ENCODE measurements at places on chromosomes 12 and 14.

GRCh38 chr12:81727391-81727790 lies 31.8 kb downstream of the PPFIA2 start:
- DNase-seq = no peak

GRCh38 chr14:98226411-98226810 lies 1045.6 kb downstream of the BCL11B start:
- no peak for DNase-seq

DNA sequence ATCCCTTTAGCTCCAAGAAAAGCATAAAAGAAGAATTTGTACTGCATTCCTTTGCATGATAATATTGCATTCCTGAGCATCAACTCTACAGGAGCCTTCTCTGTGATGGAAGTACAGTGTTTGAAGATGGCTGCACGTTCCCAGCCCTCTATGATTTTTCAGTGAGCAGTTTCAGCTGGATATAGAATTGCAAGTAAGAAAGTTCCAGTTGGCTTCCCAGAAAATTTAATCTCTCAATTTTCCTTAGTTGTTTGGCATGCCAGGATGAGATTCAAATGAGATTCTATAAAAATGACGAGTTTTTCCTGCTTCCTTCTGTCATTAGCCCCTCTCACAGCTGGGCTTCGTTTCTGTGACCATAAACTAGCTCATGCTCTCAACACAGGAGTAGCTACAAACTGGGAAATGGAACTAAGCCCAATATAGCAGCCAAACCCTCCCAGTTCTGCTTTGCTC lies 109.9 kb downstream of the TTC8 start:
- DNase-seq = no peak

DNA sequence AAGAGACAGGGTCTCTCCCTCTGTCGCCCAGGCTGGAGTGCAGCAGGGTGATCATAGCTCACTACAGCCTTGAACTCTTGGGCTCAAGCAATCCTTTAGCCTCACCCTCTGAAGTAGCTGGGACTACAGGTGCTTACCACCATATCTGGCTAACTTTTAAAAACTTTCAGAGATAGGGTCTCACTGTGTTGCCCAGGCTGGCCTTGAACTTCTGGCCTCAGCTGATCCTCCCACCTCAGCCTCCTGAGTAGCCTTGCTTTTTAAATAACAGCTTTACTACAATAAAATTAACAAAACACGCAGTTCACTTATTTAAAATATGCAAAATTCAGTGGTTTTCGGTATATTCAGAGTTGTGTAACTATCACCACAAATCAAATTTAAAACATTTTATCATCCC lies 79.0 kb downstream of the RCOR1 start:
- DNase-seq = no peak

DNA sequence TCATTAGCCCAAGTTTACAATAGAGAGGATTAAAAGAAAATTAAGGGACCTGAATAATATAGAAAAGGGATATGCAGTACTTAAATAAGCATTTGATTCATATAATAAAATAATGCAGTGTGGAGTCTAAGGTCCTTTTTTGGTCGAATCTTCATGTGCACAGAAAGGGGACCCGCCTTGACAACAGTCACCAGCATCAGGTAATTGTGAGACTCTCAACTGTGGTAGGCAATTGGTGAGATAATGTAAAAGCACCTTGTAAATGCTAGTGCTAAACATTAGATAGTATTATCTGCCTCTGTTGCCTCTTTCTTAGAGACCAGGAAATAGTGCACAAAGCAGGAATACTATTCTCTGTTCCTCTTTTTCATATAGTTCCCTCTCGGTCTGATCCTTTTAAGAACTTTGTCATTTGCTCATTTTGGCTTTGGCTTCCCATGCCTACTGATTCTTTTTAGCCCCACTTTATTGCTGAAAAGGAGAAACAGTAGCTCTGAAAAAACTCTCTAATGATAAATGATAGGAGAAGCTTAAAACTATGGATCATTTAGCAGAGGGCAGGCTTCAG lies 17.5 kb downstream of the CHPT1 start:
- no peak for DNase-seq

DNA sequence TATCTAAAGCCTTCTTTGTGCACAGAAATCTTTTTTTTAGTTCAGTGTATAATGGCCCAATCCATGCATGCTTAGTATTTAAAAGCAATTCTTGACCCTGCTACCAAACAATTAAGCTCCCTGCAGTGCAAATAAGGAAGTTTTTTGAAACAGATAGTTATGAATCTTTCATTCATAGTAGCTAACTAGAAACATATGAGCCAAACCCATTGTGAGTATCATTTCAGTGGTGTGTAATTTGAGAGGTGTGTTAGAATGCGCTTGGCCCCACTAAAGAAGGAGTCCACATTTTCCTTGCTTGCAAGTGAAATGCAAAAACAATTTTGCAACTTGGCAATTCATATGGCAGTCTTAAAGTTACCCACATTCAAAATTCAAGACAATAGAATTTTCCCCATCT lies 14.4 kb downstream of the EPS8 start:
- peak; percentile 34 for DNase-seq

GRCh38 chr12:3601461-3602150 lies 110.6 kb downstream of the PRMT8 start:
- DNase-seq = no peak

DNA sequence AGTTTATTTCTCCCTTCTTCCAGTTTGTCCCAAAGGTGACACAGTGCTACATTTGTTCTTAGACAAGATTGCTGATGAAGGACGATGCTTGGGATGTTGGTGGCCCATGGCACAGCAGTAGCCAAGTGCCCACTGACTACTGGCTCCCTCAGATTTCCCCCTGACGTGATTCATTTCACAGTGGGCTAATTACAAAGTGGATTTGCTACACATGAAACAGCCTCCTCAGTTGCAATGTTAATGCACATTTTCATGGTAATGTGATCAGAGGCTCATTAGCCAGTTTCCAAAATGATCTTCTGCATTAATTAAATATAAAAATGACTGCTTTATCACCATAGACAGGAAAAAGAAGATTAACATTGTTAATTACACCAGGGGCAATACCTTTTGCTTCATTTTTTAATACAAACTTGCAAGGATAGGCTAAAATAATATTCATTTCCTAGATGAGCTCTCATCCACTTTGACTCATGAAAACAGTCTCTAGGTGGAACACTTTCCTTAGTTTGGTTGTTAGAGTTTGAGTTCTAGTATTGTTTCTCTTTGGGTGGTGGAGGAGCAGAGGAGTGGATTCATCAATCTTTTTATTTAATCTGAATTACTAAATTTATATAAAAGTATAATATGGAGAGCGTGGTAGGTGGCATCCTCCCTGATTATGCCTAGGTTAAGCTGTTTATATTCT lies 250.9 kb downstream of the PDZRN4 start:
- no peak for DNase-seq

GRCh38 chr14:63710497-63710896 lies 17.4 kb downstream of the SGPP1 start:
- no peak for DNase-seq

GRCh38 chr12:106136263-106136662 lies 2.5 kb downstream of the NUAK1 start:
- DNase-seq = peak; percentile 94

- DNase-seq = no peak
Measured at GRCh38 chr12:120078868-120079267, 37.7 kb downstream of the RAB35 start.

DNA sequence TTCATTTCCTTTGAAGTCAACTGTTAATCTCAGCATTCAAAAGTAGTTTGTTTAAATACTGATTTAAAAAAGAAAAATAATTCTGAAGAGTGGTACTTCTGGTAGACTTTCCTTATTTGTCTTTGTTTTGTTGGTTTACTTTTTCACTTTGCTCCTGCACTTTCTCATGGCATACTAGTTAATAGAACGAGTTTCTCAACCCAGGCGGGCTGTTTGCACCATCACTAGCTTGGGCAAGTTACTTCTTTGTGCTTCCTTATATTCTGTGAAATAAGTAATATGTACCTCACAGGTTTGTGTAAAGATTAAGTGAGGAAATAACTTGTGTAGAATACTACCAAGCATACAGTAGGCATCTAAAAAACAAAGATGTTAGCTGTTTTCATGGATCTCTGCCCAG lies 45.5 kb downstream of the SLC38A6 start:
- DNase-seq = no peak

DNA sequence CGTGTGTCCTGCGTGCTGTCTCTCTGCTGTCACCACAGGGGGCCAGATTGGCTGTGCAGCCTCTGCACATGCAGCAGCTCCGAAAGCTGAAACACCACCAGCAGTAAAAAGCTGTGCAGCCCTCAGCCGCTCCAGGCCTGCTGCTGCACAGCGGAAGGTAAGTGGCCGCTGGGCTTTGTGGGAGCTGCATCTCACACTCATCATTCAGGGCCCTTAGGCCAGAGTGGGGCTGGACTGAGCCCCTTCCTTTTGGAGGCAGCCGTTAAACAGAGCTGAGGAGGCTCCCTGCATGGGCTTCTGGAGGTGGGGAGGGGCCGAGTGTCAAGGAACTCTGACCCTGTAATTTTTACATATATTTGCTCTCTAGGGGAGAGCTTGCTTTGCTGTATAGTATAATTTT lies 17.1 kb downstream of the DDX51 start:
- DNase-seq = no peak

DNA sequence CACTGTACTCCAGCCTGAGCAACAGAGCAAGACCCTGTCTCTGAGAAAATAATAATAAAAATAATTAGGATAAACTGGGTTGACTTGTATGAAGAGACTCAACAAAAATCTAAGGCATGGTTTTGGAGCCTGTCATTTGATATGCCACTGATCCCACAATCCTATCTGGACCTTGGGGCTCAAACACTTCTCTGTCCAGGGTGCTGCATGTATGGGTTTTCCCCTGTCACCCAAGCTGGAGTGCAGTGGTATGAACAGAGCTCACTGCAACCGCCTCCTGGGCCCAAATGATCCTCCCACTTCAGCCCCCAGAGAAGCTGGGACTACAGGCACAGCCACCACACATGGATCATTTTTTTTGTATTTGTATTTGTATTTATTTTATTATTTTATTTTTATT lies 5.3 kb upstream of the VSIG10 start:
- no peak for DNase-seq

- peak; percentile 64 for DNase-seq
Measured at GRCh38 chr14:71720978-71721624, 211.1 kb upstream of the RGS6 start.

DNA sequence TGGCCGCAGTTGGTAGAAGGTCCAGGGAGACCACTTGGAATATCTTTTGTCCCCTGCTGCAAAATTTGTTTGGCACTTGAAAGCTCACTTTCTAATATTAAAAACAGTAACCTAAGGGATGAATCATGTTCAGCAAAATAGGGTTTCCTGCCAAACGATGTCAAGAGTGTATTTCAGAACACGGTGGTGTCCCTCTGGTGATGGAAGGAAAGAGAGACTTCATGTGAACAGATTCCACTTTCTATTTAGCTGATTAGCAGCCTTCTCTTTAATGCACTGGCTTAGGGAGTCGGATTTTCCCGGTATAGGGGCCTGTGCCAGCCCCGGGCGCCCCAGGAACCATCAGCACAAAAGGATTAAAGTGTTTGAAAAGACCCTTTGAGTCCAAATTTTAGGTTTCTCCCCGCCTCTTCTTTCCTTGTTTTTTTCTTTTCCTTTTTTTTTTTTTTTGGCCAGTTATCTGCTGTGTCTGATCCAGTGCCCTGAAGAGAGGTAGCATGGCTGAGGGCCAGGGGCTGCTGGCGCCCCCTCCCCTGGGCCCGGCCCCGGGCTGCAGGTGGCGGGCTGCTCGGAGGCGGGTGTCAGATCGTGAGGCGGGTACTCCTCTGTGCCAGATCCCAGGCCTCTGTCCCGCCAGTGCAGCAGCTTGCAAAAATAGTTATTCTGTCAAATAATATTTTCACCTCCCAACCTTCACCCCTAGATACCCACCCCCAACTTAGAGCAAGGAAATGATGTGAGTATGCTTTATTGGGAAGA lies 88.3 kb downstream of the TESC start:
- no peak for DNase-seq

DNA sequence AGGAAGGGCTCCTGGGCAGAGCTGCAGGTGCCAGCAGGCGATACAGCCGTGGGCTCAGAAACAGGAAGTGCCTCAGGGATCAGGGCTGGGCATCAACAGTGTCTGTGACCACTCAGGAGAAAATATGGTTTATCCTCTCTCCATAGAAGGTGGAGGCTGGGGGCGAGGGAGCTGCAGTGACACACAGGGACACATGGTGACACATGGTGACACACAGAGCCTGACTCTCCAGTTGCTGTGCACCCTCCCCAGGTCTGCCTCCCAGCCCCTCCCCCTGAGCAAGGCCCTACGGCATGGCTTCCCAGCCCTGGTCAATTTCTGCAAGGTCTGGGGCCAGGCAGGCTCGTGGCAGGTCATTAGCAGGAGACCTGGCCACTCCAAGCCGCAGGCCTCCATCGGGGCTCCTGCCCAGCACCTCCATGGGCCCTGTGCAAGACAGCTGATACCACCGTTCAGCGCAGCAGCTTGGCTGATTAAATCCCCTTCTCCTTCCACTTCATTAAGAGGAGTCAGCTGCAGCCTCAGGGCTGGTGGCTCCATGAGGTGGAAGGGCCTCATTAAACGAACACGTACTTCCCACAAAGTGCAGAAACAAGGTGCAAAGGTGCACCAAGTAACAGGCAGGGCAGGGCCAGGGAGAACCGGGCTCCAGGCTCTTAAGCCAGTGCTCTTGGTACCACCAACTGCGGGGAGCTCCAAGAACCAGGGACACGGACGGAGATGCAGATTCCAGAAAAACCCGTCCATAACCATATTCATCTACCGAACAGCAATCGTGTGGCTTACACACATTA lies 60.7 kb downstream of the CCNK start:
- DNase-seq = peak; percentile 55

DNA sequence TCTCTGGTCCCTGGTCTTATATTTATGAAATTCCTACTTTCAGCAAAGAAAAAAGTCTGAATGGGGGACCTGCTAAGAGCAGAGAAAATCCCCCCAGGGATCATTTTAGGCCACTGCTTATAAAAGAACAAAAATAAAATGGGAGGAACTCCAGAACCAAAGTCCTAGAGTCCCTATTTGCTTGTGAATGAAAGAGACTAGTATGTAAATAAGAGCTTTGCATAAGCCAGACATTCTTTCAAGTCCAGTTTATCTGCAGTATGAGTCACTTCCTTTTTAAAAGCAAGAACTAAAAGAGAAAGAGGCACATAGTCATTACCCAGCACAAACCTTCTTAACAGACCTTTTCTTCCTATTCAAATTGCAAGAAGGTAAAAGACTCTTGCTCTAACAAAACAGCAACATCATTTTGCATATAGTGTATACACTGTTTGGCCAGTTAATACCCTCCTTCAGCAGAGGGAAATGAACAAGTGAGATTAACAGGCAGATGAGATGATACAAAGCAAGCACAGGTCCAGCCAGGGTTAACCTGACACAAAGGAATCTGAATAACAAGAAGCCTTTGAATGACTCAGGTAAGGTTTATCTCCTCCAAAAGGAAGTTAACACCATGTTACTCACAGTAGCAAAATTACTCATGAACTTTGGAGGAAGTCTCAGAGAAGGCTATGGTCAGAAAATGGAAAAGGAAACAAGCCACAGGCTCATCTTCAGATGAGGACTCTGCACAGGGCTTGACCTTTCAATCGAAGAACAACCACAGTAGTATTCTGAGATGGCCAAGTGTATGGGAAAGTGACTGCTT lies 87.3 kb downstream of the PHLDA1 start:
- peak; percentile 91 for DNase-seq

DNA sequence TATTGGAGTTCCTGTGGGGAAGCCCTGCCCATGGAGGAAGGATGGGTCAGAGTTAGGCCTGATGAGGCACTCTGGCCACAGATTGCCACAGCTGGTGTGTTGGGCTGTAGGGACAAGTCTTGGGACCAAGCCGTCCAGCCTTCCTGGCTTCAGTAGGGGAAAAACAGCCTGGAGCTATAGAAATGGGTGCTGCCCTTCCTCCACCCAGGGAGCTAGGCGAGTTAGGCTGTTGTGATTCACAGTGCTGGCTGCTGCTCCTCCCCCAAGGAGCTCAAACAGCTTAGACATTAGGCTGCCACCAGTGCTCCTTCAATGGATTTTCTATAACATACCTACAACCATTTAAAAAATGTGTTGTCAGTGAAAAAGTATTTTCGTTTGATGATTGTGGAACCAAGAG lies 274.3 kb downstream of the RPL10L start:
- no peak for DNase-seq

Data from DMS53 (cell line).